ENCODE measurements at places on chromosomes 1 and 21.

DNA sequence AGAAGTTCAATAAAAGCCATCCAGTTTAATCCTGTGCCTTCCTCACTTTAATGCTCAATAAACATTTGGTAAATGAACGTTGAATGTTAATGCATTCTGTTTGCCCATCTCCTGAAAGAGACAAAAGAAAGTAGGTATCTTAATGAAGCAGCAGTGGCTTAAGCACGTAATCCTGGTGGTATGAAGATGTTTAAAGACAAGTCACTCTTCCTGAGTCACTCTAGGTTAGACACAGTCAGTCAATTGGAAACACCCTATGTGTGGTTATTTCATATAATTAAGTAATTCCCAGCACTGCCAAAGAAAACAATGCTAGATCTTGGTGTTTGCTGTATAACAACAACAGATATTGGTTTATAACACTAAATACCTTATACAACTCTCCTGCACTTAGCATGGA, 334.0 kb upstream of the FMN2 start:
- no peak for DNase-seq

DNA sequence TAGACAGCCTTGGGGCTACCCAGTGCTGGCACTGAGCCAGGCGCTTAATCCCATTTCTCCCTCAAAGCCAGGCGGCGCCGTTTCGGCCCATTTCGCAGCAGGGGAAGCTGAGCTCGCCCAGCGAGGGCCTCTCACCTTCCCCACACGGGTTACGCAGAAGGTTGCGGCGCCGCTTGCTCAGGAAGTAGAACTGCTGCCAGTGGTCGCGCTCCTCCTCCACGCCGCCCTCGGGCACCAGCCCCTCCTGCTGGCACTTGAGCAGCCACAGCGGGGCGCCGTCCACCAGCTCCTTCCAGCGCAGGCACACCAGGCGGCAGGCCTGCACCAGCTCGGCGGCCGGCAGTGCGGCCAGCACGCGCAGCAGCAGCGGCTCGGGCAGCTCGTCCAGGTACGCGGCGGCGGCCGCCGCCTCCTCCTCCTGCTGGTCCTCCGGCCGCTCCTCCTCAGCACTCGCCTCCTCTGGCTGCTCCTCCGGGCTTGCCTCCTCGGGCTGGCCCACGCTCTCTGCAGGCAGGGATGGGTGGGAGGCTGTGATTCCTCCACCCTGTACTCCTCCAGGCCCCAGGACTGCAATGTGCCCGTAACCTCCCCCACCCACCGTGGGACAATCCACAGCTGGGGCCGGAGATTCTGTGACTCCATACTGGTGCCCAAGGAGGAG, 3.8 kb downstream of the FBXO2 start:
- DNase-seq, result peak; percentile 68

GRCh38 chr1:11918799-11919519, 7.3 kb downstream of the KIAA2013 start:
- DNase-seq, result peak; percentile 74

GRCh38 chr1:157955221-157955620, 38.2 kb upstream of the KIRREL1 start:
- no peak for DNase-seq

DNA sequence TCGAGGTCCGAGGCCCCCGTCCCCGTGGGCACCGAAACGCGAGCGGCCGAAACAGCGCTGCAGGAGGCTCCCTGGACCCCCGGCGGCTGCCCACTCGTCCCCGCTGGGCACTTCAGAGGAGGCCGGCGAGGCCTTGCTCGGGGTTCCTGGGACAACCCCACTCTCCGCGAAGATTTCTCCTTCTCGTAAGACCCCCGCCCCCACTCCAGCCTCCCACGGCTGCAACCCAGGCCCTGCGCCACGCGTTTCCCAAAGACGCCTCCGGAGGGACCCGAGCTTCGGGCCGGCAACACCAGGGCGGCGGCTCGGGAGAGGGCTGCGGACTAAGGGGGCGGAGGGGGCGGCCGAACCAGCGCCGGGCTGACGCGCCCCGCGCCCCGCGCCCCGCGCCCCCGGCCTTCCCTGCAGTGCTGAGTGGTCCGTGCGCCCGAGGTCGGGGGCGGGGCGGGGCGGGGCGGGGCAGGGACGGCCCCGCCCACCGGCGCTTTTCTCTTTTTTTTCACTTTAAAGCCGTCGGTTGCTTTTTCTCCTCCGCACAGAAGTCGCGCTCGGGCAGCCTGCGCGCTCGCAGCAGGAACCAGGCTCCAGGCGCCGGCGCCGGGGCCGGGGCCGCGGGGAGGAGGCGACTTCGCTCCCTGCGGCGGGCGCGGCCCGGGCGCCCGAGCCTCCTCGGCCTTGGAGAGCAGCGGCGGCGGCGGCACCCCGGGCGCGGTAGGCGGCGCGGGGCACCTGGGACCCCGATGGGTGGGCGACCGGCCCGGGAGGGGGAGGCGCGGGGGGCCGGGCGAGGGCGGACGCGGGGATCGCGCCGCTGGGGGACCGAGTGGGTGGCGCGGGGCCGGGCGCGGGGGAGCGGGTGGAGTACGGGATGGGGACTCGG, at the start of gene SPSB1:
TSS of gene SPSB1 (plus strand) at position 534 of the 880 bp plus-strand sequence. CDS start 62,998 bp downstream, outside the sequence.
- peak; percentile 77 for DNase-seq

- DNase-seq, result no peak
These were observed 63.2 kb downstream of the ST6GALNAC3 start for GRCh38 chr1:76137746-76138145.

GRCh38 chr1:98398649-98399048, 262.9 kb upstream of the SNX7 start:
- peak; percentile 36 for DNase-seq

GRCh38 chr1:116415699-116416533, 42.9 kb downstream of the ATP1A1 start:
- DNase-seq, result no peak

DNA sequence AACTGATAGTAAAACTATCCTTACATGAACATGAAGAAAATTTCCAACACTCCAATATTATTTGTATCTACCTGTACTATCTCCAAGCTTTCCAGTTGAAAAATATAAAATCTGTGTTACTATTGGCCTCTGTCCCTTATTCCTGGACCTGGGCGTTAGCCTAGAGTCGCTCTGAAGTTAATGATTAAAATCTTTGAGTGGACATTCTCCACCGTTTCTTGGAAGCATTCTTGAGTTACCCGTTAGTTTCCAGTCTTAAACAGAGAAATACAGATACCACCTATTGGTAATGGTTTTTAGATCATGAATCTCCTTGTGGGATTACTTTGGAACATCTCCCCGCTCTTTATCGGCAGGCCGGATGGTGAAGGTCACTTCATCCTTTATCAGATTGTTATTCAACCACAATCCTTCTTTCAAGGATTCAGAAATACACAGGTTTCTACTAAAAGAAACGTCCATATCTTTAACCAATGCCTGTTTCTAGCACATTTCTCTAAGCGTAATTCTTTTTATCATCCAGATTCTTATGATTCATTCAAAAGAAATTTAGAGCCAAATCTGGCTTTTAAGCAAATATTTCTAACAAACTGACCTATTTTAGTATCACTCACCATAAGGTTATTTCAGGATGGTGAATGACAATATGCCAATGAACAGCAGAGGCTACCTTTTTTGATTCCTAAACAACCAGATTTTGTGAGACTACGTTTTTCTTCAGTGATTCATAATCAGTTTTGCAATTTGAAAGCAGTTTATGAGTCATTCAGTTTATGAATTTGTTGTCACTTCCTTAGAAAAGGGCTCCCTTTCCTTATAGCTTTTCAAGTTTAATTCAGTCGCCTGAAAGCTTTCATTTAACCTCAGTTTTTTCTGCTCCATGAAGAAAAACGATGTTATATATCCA, 70.2 kb upstream of the ERRFI1 start:
- DNase-seq, result peak; percentile 86

DNA sequence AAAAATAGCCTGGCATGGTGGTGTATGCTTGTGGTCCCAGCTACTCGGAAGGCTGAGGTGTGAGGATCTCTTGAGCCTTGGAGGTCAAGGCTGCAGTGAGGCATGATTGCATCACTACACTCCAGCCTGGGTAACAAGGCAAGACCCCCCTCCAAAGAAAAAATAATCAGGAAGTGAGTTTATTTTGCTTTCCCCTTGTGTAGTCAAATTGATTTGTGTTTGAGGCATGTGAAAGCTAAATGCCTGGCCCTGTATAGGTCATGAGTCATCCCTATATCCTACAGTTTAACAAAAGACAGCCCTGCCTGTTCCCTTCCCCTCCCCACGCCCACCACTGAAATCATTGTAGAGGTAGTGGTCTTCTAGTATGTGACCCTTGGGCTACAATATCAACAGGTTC, 241.4 kb upstream of the JUN start:
- peak; percentile 77 for DNase-seq

GRCh38 chr21:39313042-39313570, 326 bp downstream of the BRWD1 start:
- no peak for DNase-seq

- no peak for DNase-seq
These were observed 95.2 kb downstream of the CATSPERE start for GRCh38 chr1:244556263-244556662.

GRCh38 chr1:17615157-17615556, 75.7 kb downstream of the ARHGEF10L start:
- DNase-seq, result no peak

DNA sequence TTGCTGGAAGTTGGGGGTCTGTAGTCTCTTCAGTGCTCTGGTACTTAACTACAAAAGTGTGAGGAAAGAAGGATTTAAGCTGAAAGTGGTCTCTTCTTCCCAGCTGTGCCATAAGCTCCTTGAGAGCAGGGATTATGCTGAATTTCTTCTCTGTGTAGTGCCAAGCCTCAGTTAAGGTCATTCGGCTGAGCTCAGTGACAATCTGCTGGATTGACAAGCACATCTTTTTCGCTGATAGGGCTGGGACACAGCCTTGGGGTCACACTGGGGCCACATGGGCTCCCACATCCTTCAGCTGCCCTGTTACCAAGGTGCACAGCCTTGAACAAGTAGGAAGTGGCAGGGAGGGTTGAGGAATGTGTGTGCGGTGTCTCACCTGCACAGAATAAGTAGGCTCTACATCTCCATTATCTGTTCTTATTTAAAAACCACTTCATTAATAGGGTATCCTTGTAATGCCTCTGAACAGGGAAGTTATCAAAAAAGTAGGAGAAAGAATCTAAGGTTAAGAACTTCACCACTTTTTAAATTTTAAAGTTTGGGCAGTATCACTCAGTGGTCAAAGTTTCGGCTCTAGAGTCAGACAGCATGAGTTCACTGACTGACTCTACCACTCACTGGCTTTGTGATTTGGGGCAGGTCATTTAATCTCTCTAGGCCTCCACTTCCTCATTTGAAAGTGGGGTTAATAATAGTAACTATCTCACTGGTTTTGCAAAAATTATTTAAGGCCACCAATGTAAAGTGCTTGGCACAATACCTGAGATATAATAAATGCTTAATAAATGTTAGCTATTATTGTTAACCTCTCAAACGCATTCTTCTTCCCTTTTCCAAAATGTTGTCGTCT, 10.3 kb downstream of the ZBTB40 start:
- DNase-seq, result no peak

- DNase-seq, result no peak
These were observed 30.3 kb downstream of the NHLH2 start for GRCh38 chr1:115810609-115811008.

DNA sequence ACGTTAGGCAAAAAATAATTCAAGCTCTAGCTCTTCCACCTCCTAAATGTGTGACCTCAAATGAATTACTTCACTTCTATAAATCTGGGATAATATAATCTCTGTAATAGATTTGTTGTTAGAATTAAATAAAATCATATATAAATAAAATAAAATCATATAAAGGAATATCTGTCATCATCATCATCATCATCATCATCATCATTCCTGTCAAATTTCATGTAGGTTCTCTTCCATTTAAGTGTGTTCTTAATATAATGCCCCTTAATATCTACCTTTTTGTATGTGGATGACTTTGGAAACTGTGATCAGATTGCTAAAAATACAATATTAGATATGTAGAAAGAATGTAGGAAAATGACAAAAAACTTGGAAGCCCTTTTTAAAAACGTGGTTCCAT, 621.0 kb downstream of the ADGRL2 start:
- DNase-seq, result no peak

GRCh38 chr1:4653796-4654725, at the start of gene AJAP1:
Gene AJAP1 (plus strand): TSS chr1:4654609. CDS start chr1:4655426, 817 bp downstream.
- no peak for DNase-seq

- peak; percentile 87 for DNase-seq
These were observed 209.7 kb downstream of the PATJ start for GRCh38 chr1:61951731-61952580.

DNA sequence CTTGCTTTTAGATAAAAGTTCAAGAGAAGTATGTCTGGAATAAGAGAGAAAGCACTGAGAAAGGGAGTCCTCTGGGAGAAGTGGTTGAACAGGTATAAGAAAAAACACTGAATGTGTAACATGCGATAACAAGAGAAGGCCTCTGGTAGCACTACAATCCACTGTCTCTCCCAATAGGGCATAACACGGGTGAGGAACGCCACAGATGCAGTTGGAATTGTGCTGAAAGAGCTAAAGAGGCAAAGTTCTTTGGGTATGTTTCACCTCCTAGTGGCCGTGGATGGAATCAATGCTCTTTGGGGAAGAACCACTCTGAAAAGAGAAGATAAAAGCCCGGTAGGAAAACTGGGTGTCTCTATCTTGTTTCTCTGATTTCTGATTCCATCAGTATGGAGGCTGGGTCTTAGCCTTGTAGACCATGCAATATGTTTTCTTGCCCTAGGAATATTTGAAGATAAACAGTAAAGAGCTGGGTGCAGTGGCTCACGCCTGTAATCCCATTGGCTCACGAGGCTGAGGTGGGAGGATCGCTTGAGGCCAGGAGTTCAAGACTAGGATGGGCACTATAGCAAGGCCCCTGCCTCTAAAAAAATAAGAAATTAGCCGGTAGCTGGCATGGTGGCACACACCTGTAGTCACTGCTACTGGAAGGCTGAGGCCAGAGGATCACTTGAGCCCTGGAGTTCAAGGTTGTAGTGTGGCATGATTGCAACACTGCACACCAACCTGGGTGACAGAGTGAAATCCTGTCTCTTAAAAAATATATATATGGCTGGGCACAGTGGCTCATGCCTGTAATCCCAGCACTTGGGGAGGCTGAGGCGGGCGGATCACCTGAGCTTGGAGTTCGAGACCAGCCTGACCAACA, 40.4 kb downstream of the DAP3 start:
- peak; percentile 71 for DNase-seq

- peak; percentile 73 for DNase-seq
These were observed 25.5 kb downstream of the MAN1C1 start for GRCh38 chr1:25641931-25642573.

DNA sequence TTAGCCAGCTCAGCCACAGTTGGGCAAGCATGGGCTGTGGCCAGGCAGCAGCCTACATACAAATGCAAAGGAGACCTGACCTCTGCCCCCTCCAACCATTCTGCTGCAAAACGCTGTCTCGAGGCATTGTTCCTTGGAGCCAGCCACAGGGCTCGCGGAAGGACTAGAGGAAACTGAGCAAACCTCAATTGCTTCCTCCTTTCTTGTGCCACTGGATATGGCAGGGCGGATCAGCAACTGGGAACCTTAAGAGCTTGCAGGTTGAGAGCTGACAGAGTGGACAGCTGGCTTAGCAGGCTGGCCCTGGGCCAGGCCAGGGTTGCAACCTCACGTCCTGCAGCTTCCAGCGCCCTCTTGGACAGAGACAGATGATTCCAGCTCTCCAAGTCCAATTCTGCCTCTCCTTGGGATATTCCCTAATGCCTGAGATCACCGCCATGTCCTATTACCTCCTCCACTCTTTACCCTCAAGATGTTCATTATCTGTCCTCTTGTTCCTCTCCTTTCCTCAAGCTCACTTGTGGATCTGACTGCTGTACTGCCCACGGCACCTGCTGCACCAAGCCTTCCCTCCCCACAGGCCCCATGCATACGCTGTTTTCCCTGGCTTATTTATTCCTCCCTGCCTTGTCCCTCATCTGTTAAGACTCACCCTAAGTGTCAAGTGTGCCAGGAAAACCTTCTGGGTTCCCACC, 67.5 kb downstream of the SDC3 start:
- DNase-seq, result peak; percentile 53
